Fibroblast of skin of right biceps (primary cell): ENCODE measurements at places on chromosomes 4 and X.
A peak's percentile ranks its signal among the peaks of the same experiment; 100 is the strongest.

DNA sequence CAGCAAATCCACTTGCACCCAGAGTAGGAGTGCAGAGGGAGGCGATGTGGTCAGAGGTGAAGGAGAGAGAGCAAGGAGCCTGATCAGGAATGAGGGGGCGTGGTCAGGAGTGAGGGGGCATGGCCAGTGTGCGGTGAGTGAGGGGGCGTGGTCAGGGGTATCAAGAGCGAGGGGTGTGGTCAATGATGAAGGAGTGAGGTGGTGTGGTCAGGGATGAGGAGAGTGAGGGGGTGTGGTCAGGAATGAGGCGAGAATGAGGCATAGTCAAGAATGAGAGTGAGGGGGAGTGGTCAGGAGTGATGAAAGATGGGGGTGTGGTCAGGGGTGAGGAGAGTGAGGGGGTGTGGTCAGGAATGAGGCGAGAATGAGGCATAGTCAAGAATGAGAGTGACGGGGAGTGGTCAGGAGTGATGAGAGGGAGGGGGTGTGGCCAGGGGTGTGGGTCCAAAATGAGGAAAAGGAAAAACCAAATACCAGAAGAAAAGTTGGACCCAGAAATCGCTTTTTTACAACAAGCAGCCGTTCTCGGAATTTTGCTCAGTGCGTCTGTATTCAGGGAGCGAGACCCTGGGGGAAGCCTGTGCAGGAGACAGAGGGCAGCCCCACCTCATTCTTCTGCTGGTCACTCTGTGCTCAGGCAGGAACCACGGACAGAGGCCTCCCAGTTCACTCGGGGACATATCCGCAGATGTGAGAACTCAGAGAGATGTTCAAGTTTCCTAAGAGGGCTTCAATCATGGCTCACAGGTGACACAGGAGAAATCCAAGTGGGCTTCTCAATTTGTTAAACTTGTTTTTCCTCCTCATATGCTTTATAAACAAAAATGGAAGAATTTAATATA lies 47.5 kb downstream of the MAGEA1 start:
- peak; percentile 51 for DNase-seq

- DNase-seq = peak; percentile 58
Observed at GRCh38 chr4:86302251-86302650, 57.6 kb downstream of the MAPK10 start.

- DNase-seq = no peak
Observed at GRCh38 chrX:99394456-99394855, 1015.6 kb downstream of the PCDH19 start.

DNA sequence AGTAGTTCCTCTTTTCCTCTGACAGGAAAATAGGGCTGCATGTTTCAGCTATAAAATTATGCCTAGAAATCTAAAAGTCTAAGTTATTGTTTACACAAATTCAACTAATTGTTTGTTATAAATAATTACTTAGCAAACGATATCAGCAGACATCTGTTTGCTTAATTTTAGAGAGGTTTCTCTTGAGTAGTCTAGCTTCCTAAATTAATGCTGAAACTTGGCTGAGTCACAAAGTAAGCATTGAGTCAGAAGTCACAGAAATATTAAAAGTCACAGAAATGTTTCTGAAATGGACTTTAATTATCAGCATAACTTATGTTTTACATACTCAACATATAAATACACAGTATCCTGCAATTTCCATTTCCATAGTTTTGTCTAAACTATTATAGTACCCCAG lies 1044.0 kb downstream of the CCSER1 start:
- no peak for DNase-seq

GRCh38 chrX:15059474-15059873 lies 186.3 kb downstream of the MOSPD2 start:
- no peak for DNase-seq

GRCh38 chr4:25926462-25926861 lies 12.4 kb downstream of the SMIM20 start:
- no peak for DNase-seq

GRCh38 chr4:40349561-40350198 lies 14.5 kb downstream of the CHRNA9 start:
- DNase-seq = no peak

- DNase-seq = peak; percentile 0
Observed at GRCh38 chr4:28179126-28179525, 1318.5 kb downstream of the STIM2 start.

- peak; percentile 77 for DNase-seq
Observed at GRCh38 chr4:80171251-80171650, 26.1 kb upstream of the PRDM8 start.

DNA sequence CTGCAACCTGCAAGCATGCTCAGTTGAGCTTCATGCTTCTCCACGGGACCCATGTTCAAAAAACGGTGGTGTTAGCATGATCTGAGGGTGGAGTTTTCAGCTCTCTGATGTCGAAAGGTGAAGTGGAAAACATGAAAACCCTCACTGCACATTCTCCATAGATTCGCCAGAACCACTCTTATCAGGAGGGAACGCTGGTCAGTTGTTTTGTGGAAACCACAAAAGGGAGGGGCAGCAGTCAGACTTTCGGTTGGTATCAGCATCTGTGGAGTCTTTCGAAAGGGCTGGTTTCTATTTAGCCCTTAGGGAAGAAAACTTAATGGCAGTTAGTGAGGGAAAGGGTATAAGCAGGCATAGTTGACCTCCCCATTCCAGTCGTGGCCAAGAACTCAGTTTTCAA lies 12.6 kb downstream of the PPA2 start:
- DNase-seq = no peak
